ENCODE measurements at places on chromosomes 1 and 21.

DNA sequence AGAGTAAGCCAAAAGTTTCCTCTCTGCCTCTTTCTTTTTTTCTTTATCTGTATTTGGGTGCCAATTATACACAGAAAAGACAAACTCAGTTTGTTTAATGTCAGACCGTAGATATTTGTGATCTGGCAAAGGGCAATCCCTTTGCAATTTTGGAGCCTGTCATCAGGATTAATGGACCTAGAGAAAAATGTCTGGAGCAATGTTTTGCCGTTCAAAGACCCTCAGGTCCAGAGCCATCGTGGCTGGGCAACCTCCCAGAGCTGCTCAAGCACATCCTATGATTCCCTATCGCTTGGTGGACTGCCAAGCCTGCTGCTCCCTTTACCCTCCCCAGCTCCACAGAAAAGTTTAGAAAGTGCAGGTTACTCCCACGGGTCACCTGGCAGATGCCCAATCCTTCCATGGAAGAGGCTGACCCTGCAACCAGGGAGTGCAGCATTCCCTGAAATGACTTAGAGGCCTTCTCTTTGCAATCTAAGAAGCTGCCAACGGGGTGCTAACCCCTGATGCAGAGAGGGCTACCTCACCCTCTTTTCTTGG lies 112.5 kb upstream of the NGF start:
- no peak for DNase-seq

- DNase-seq, result no peak
Measured at GRCh38 chr1:85576266-85576641, 4.3 kb upstream of the CCN1 start.

DNA sequence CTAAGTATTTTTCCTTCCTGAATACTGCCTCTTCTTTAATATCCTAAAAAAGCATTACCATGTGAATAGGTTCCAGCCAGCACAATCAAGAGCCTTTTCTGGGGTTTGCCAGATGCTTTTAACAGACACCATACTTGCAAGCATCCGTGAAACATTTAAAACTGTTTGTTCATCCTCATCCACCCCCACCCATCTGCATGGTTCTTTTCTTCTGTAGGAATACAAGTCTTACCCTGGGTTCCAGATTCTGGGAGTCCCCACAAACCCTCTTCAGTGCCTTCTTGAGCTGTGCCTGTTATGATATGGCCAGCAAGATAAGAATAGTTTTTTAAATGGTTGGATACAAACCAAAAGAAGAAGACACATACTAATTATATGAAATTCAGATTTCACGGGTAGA lies 354.9 kb upstream of the PLXNA2 start:
- no peak for DNase-seq

GRCh38 chr1:1206966-1207531 lies 657 bp upstream of the TNFRSF18 start:
- DNase-seq, result peak; percentile 64

DNA sequence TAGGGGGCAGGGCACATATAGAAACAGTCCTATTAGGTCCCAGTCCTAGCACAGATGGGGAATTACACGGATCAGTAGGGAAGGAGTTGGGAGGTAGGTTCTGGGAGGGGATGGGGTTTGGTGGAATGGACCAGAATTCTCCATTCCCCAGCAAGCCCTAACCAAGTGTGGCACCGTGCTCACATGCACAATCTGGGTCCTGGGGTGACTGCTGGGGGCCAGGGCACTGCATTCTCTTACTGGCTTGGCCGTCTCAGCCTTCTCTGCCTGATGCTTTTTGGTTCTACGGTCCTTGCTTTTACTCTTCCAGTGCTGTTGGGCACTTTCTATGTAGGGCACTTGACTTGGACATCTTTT lies 53.9 kb downstream of the NENF start:
- DNase-seq, result no peak

DNA sequence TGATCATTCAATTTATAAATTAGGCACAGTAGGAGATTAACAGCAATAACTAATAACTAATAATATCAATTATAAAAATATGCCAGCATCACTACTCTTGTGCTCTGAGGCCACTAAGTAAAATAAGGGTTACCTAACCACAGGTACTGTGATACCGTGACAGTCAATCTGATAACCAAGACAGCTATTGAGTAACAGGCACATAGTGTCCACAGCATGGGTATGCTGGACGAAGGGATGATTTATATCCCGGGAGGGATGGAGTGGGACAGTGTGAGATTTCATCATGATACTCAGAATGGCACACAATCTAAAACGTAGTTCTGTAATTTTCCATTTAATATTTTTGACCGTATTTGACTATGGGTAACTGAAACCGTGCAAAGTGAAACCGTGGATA lies 39.4 kb downstream of the CD46 start:
- DNase-seq, result no peak

All from 8988T (cell line).